Stimulated activated CD4-positive, alpha-beta T cell treated with anti-CD3 and anti-CD28 coated beads, Interleukin-1b, Interleukin-23, amount 100 ng/mL, for 4 hours (primary cell): ENCODE measurements at places on chromosomes 7 and 10.

DNA sequence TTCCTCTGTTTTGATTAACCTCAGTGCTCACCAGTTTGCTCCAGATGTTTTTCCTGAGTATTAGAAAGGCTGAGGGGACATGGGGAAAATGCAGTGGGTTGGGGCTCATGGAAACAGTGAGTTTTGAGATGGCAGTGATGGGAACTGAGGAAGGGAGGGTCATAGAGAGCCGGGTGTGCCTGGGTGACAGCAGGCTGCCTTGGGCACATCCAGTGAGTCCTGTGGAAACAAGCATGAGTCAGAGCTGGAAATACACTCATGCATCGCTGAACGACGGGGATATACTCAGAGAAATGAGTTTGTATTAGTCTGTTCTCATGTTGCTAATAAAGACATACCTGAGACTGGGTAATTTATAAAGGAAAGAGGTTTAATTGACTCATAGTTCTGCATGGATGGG is 202.2 kb downstream of the TMEM178B start:
- DNase-seq: no peak

DNA sequence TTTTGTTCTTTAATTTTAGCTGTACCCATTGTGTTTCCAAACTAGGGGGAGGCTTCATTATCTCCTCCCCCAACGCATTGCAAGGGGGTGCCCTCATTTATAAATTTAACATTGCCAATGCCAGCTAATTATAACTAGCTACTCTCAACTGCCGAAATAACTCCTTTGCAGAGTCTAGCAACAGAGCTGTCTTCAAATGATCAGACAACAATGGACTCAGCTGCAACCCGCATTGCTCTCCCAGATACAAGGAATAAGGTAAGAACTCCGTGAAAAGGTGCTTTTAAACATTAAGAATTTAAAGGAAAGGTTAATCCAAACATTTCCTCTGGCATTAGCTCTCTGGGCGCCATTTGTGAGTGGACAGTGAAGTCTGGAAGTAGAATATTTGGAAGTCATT is 116.2 kb downstream of the GFRA1 start:
- DNase-seq: no peak

GRCh38 chr7:124263232-124263827 is 230.5 kb upstream of the TMEM229A start:
- DNase-seq: no peak

GRCh38 chr7:45881759-45882464 is 6.4 kb upstream of the IGFBP1 start:
- DNase-seq: no peak

GRCh38 chr10:118763202-118763988 is 8.6 kb upstream of the CACUL1 start:
- DNase-seq: no peak
